ENCODE measurements at places on chromosomes 6 and 20.

DNA sequence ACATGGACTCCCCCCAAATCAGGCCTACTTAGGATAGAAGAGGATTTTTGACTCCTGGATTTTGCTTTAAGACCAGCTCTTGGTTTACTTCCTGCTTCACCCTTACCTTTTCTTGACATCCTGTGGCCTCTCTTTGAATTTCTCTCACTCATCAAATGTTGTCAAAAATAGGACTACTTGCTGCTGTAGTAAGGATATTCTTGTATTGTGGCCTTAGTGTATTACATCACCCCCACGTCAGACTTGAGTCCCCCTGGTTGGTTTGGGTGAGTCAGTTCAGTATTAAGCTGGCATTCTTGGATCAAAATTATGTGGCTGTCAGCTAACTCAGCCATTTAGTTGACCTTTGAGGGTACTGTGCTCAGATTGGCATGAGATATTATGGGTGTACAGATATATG, 1.1 kb downstream of the TPX2 start:
- no peak for DNase-seq

DNA sequence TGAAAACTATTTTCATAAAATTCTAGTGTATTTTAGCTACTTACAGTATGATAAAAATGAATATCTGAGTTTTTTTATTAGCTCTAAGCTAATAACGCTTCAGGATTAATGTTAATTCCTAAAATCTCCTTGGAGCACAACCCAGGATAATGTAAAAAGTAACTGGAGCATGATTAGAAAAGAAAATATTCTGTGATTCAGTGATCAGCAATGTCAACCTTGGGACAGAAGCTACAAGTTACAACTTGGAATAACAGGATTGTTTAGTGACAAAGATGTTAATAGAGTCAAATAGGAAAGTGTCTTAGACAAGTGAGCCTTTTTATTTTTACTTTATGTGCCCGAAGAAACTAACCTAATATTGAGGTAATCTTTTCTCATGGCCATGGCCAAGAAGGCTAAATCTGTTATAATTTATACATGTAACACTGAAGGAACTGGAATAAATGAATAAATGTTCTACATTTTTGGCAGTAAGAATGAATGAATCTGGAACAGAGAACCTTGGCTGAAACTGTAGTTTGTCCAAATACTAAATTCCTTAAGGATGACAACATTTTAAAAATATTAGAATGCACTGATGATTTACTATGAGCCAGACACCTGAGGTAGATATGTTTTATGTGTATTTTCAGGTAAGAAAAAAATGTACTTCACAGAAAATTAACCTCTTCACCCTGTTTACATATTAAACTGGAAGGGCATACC, 994.0 kb downstream of the GRIK2 start:
- no peak for DNase-seq

DNA sequence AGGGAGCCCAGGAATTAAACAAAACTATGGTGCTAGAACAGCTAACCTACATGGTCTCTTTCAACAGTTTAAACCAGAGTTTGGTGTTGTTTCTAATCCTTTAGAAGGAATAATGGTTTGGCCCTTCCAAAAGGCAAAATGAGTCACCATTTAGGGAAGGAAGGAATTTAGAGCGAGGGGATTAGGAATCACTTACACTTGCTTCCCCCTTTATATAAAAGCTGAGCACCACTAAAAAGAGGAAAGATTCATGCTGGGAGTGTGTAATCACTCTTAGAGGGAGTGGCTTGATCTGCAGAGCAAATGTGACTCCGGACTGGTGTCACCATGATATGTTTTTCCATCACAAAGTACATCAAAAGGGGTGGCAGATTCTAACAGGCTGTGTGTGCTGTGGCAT, 63.6 kb downstream of the F13A1 start:
- DNase-seq = no peak

- no peak for DNase-seq
These were observed 84.7 kb downstream of the TRMT6 start for GRCh38 chr20:5865604-5866003.

DNA sequence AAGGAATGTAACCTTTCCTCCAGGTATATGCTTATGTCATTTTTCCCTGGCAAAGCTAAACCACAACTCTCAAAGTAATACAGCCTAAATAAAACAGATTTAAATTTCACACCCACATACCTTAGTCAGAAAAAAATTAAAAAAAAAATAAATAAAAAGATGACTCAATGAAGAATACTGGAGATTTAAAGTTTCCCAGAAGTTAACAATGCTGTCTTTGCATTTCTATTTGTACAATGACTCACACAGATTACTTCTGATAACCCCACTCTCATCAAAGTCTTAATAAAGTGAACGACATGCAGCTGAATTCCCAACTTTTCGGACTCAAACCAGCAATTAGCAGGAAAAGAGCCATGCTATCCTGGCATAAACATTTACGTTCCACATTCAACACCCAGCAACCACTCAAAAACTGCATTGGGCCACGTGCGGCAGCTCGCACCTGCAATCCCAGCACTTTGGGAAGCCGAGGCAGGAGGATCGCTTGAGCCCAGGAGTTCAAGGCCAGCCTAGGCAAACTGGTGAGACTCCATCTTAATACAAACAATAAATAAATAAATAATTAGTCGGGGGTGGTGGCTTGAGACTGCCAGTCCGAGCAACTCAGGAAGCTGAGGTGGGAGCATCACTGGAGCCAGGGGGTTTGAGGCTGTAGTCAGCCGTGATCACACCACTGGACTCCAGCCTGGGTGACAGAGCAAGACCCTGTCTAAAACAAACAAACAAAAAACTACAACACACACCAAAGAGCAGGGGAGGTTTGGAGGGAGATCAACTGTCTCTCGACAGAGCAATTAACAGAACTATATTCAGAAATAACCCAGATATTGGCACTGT, 130.5 kb downstream of the WDR27 start:
- DNase-seq = no peak

DNA sequence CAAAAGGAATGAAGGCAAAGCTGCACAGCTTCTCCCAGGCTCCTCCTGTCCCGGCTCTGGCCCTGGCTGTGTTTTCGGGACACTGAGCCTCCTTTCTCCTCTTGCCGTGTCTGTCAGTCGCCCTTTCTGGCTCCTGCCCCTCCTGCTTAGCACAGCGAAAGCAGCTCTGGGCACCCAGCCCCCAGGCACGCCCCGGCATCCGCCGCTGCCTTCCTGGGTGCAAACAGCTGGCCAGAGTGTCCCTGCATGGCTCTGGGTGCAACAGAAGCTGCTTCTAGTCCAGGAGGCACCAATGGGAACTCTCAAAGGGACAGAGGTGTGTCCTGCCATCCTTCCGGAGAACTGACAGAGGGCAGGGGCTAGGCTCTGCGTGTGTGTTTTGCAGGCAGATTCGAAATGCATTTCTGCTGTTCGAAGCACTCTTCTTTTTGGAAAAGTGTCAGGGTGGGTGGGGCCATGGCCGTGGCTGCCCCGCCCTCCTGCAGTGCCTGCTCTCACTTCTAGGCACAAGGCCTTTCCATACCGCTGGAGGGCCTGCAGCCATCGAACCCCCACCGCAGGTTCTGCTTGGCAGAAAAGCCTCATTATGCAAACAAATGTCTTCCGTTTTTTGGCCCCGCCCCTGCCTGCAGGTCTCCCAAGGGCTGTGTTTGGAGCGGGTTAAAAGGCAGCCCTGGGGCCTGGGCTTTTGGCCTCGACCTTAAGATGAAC, 15.5 kb downstream of the COL9A3 start:
- DNase-seq = no peak

- DNase-seq = no peak
These were observed 799 bp downstream of the NRM start for GRCh38 chr6:30689985-30690384.

DNA sequence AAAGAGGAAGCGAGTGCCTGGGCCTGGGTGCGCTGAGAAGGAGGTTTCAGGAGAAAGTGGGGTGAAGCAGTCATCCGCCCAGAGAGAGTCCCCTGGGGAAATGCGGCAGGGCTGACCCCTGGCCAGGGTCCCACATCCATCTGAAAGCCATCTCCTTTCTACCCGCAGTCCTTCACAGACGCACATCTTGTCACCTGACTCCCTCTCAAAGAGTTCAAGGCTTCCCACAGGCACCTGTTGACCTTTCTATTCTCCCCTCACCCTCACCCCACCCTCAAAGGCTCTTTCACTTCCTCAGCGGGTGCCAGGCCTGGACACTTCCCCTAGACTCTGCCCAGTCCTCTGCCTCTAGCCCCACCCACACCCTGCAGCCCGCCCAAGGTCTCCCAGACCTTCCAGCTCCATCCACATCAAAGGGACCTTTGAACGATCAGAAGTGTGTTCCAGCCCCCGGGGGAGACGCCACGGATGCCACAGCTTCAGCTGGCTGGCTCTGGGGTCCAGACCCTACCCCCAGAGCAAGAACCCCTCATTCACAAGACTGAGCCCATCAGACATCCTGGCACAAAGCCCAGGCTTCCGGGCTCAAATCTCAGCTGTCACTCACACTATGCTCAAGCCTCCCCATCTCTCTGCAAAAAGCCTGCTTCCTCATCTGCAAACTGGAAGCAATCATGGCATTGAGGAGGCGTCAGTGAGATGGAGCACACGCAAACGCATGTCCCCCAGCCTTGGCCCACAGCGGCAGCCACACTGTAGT, 2.1 kb downstream of the CTSZ start:
- DNase-seq = no peak

DNA sequence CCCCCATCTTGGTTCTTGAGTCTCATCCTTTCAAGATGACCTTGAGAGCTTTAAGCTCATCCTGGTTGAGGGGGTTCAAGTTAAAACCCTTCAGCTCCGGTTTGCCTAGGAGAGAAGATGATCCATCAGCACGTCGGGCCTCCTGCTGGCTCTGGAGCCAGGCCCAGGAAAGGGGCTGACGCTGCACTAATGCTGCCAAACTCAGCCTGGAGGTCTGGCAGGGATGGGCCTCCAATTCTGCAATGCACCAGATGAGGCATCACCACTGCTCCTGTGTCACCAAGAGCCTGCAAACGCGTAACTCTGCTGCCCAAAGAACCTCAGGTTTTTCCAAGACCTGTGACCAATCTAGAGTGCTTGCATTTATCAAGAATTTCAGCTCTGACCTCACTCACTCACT, 6.1 kb downstream of the PDRG1 start:
- DNase-seq = no peak

- DNase-seq = no peak
These were observed 388.2 kb downstream of the TBC1D32 start for GRCh38 chr6:120945905-120946594.

DNA sequence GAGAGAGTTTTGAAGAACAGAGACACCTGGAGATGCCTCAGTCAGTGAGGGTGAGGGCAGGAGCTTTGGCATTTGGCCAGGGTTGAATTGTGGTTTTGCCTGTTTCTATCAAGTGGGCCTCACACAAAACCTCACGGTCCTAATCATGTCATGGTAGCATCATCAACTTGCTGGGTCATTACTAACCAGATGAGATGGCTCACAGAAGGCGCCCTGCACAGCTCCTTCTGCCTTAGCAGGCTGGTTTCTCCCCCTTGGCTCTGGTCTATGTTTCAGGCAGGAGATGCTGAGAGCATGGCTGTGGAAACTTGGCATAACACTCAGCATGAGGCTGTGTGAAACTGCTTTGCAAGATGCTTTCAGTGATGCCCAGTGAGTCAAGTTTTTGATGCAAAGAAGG, 99.3 kb downstream of the LRRC1 start:
- DNase-seq = no peak

DNA sequence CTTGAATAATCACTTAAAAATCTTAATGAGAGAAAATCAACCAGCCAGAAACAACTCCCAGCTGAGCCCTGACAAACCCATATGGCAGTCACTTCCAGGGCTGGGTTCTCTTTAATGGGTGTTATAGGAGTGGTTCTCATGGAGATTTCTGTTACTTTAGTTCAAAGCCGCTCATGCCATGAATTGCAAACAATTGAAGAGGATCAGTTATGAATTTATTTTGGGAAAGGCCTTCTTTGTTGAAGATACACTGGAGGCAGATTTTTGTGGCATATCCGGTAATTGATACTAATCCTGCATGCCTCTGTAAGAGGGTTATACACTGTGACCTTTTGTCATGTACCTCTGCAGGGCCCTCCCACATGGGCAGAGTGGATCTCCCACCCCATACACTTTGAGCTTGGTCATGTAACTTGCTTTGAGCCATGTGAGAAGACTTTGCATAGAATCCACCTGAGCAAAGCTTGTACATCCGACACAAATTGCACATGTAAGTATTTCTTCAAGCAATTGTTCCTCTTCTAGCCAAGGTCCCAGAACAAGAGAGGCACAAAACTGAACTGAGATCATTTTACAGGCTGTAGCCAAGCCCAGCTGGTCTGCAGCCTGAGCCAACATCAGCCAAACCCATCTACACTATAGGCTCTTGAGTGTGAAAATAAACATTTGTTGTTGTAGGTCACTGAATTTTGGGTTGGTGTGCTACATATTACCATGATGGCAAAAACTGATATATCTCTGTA, 492.3 kb downstream of the PREX1 start:
- DNase-seq = no peak
